ENCODE measurements at places on chromosomes 13 and 19.

GRCh38 chr13:114319441-114319913, 5.2 kb downstream of the CHAMP1 start:
- peak; percentile 30 for DNase-seq

DNA sequence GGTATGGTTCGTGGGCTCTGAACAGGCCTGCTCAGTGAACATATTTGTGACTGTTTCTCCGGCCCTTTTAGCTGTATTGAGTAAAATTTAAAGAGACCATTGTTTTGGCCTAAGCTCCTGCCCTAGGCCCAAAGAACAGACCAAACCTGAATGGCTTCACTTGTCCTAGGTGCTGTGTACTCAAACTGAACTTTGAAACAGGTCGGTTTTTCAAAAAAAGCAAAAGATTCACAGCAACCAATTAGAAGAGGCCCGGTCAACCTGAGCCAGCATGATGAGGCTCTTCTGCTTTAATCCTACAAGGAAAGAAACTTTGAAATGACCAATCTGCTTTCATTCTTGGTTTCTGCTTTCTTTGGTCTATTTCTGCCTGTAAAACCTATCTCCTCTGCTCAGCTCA, 50.6 kb downstream of the USPL1 start:
- no peak for DNase-seq

GRCh38 chr19:43311706-43312105, 41.8 kb upstream of the CD177 start:
- DNase-seq = no peak

GRCh38 chr13:109126891-109127641, 497.7 kb downstream of the MYO16 start:
- no peak for DNase-seq

- no peak for DNase-seq
Observed at GRCh38 chr13:95970878-95971277, 82.3 kb downstream of the UGGT2 start.

DNA sequence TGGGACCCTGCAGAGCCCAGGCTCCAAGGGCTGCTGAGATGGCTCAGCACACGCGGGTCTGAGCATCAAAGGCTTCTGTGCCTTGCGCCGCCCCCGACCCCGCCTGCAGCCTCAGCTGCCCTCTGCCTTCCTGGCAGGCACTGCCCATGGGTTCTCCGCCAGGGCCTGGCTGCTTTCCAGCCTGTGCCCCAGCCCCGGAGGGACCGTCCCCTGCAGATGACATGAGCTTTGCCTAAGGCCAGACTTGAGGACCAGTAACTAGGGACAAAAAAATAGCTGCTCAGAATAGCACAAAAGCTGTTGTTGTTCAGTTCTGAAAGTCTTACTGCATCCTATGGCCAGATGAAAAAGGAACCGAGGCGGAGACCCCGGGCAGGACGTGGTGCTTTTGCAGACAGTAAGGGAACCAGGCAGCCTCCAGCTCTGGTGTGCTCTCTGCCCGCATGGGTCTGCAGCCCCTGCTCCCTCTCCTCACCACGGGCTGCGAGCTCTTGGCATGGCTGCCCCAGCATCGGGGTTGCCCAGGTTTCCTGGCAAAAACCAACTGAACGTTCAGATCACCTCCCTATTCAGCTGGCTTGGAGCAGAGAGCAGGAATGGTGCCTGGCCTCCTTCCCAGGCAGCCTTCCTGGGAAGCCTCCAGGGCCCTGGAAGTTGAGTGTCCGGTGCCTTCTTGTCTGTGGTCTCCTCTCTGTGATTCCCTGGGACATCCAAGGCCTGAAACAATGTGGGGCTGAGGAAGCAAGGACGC, 12.5 kb upstream of the CFAP97D2 start:
- no peak for DNase-seq

GRCh38 chr19:33473653-33474305, 47.8 kb downstream of the PEPD start:
- peak; percentile 7 for DNase-seq

DNA sequence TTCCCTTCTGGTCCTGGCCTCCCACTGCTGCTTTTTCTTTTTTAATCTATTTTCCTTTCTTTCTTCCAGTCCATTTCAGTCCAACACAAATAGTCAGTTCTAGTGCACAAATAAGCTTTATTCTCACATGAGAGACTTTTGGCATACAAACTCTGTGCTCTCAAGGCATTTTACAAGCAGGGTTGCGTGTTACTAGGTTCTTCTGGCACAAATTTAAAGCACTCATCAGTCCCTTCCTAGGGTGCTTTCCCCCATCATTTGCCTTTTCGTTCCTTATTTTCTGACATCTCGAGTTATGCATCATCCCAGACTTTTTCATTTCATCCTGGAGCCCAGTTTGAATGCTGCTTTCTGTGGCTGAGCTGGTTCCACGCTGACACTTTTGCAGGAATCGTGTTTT, 29.8 kb upstream of the IL17D start:
- DNase-seq = no peak

DNA sequence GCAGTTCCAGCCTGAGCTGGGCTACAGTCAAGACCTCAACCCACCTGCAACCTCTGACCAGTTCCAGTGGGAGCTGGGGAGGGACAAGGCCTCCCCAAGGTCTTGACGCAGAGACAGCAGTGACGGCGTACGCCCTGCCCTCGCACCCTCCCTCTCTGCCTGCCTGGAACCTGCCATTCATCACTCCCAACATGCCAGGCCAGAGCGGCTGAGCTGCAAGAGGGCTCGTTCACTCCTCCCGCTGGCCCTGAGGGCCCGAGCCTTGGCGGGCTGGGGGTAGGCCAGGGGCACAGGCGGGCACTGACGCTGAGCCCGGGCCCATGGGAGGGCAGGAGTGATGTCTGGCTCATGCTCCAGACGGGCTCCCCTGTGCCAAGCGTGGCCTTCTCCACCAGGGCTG, 8.2 kb downstream of the NDUFA11 start:
- DNase-seq = no peak

- no peak for DNase-seq
Observed at GRCh38 chr19:1789261-1790041, 22.6 kb downstream of the ATP8B3 start.

GRCh38 chr13:29978211-29978610, 127.8 kb upstream of the UBL3 start:
- no peak for DNase-seq

- no peak for DNase-seq
Observed at GRCh38 chr19:45960595-45961235, 12.9 kb downstream of the NOVA2 start.

DNA sequence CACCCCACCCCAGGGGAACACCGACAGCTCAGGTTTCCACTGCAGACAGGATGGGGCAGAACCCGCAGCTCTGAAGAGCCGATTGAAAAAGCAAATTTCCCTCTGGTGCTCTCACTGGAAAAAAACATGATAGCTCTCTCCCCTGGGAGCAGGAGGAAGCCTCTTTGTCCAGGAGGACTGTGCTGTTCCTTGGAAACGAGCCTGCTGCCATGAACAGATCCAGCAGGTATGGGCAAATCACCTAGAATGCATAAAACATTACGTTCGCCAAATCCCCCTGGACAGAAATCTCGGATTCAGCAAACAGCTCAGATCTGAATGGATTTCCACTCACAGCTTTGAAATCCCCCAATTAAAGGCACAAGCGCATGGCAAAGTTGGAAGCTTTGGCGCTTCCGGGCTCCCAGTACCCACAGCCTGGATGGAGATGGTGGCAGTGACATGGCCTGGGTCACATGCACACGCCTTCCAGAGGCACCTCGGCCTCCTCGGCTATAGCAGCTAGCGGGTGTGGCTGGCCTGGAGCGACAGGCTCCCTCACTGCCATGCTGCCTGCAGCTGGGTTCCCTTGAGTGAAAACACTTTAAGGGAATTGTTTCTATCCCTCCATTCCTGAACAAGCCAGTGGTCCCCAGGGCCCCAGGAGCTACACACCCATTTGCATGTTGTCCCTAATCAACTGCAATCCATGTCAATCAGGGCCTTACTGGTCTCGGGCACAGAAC, 59.1 kb downstream of the CEBPG start:
- DNase-seq = no peak

GRCh38 chr13:112893570-112894422, 75.2 kb upstream of the MCF2L start:
- DNase-seq = no peak

DNA sequence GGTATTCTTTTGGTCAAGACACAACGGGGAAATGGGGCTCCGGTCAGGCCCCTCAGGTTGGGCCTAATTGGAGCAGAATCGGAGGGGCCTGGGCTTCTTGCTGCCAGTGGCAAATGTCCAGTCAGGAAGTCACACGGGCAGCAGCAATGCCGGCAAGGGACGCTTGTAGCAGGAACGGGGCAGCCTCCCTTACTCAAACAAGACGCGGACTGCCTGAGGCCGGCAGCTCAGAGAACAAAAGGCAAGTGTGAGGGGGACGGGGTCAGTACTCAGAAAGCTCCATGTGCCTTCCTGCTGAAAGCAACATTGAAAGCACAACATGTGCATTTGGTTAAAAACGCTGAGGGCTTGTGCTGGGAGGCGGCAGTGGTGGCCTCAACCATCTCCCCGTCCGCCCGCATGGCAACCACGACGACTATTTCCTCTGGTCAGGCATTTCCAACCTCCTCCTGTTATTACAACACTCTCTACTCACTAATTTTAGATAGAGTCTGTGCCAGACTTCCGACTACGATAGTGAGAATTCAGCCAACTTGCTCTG, 20.5 kb upstream of the RASA3 start:
- peak; percentile 36 for DNase-seq

DNA sequence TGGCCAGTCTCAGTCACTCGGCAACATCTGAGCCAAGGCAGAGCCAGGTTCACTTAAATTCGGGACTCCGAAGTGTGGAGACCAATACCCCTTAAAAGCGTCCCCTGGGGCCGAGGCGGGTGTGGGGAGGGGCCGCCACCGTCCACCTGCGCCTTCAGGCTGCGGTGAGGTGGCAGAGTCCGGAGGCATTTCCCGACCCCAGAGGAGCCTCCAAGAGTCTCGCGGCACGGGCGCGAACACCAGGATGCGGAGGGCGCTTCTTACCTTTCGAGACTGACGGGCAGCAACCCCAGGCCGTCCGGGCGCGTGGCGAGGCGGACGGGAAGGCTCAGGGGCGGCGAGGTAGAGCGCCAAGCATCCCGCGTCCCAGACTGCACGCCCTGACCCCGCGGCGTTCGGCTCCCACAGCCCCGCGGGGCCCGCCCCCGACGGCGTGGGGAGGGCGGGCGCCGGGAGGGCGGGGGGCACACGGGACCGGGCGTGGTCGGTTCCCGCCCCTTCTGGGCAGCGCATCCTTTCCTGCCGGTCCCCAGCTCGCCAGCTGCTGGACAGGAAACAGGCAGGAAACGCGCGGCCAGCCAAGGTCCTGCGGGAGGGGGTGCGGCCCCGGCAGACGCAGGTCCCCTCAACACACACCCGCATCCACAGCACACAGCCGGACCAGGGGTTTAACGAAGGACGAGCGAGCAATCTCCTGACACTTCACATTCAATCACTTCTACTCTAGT, at the start of gene THSD1:
TSS of gene THSD1 (minus strand) at position 406 of the 728 bp plus-strand sequence. CDS start 3,572 bp downstream, outside the sequence.
- no peak for DNase-seq

DNA sequence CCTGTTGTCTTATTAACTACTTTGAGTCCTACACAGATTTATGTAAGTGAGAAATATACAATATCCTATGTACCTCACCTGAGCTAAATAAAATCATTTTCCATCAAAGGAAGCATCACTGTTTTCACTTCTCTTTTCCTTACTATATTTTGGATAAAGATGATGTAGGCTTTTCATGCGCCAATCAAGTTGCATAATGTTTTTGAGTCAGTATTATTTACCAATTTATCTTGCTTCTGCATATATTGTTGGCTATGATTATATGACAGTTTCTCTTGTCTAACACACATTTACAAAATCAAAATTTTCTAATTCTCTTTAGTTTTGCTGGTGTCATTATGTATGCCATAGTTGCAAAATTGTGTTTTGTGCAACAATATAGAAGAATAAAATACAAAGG, 67.9 kb upstream of the FRY start:
- no peak for DNase-seq

DNA sequence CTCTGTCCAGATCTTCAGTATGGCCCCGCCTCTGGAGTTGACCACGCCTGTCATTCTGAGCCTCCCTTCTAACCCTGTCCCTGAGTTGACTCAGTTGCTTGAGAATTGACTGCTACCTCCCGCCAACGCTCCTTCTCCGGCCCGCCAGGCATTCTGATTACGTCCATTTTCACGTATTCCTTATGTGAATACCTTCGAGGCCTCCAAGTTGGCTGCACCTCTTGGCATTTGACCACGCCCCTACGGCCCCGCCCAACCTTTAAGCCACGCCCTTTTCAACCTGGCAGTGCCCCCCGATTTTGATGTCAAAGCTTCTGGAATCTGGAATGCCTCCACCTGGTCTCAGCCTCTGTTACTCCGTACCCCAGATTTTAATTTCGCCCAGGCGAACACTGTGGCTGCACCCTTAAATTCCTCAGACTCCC, 1.7 kb upstream of the EML2 start:
- DNase-seq = no peak

Data from AG09319 (cell line).